Fibroblast of gingiva (primary cell): ENCODE measurements at places on chromosomes 2 and 18.

GRCh38 chr2:170486730-170487129 lies 228.4 kb upstream of the SP5 start:
- DNase-seq, result no peak

DNA sequence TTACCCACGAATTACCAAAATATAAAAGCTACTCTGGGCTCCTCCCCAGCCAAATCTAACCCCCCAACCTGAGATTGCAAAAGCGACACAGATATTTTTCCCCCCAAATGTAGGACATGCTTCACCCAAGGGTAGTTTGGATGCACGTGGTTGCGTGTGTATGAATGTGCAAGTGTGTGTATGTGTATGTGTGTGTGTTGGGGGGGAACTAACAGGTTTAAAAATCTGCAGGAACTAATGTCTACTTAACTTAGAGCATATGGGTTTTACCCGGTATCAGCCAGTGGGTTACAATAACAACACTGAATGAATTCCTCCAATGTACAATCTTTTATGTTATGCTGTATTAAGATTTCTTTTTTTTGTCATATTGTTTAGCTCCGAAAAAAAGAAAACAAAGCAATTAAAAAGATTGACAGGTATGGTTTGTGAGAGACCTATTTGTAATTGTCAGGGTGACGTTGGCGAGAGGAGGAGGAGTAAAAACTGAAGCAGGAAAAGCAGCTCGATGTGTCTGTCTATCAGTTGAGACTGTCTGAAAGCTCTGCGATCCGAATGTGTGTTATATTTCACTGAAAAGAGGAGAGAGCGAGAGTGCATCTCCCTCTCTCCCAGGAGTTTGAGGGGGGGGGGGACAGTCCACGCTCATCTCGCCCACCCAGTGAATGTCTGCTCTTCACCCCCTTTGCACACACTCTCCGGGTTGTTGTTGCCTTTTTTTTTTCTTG lies at the start of gene TSHZ1:
TSHZ1 (plus strand) TSS at position 524 of the 728 bp plus-strand sequence. CDS start 1,080 bp downstream, outside the sequence.
- DNase-seq, result peak; percentile 86

- no peak for DNase-seq
These were observed 4.9 kb downstream of the LRRTM1 start for GRCh38 chr2:80299661-80300060.

DNA sequence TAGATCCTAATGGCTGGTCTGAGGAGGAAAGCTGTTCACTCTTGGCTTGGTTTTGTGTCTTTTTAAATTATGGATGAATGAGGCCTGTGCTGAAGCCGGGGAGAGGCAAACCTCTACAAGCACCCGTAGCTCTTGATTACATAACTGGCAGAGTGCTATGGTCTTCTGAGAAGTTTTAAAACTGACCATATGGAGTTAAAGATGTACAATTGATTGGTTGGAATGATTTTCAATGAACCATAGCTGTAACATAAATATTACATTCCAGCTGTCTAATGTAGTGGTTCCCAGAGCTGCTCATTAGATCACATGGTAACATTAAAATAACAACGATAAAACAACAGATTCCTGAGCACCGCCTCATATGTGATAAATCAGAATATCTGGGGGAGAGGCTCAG lies 71.1 kb upstream of the MAP4K3 start:
- peak; percentile 69 for DNase-seq

DNA sequence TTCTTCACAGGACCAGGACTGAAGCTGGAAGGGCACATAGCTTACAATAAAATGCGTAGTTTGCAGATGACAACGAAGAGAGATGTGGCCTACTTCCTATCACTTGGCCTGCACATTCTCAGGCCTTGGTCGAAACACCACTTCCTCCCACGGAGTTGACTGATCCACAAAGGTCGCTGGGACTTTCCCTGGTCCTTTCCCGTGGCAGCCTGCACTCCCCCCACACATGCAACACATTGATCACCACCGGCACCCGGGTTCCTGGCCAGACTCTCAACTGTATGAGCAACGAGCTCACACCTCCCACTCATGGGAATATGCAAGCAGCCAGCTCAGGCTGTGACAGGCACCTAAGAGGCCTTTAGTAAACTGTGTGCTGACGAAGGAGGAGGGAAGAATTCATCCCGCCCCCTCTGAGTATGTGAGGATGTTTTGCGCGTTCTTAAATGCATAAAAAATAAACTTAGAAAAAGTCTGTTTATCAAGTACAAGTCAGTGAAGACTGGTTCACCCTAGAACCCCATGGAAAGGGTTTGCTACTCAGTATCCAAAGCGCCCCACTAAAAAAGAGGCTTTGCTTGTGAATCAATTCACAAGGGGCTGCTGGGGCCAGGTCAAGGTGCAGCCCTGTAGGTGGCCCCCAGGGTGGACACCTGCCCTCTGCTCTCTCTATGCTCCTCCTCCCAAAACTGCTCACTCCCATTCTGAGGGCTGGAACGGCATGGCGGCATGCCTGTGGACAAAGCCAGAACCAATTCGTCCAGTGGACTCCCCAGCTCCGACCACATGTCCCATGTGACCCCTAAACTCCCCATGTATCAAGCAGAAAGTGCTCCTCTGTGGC lies 154.3 kb downstream of the EIPR1 start:
- no peak for DNase-seq

DNA sequence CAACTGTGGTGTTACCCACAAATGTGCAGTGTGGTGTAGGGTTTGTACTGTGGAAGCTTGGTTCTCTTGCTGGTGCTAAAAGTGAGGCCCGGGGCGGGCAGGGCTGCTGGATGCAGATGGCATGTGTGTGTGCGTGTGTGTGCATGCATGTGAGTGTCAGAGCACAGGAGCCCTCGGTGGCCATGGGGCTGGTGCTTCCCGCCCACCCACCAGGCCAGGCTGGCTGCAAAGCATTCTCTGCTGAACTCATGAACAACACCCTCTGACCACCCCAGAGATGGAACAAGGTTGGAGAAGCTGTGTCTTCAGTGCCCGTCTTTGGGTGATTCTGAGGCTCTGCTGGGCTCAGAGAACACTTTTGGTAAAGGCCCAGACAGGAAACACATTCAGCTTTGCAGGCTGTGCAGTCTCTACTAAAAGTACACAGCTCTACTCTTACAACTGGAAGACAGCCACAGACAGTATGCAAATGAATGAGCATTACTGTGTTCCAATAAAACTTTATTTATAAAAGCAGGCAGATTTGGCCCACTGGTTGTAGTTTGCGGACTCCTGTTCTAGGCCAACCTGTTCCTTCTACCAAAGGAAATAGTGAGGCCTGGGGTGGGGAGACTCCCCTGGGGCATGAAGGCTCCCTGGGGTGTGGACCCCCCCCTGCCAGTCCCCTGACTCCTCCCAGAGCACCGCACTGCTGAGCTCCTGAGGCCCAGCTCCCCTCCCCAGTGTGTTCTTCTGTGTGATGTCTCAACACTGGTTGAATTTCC lies 225.3 kb upstream of the HDAC4 start:
- DNase-seq, result no peak

DNA sequence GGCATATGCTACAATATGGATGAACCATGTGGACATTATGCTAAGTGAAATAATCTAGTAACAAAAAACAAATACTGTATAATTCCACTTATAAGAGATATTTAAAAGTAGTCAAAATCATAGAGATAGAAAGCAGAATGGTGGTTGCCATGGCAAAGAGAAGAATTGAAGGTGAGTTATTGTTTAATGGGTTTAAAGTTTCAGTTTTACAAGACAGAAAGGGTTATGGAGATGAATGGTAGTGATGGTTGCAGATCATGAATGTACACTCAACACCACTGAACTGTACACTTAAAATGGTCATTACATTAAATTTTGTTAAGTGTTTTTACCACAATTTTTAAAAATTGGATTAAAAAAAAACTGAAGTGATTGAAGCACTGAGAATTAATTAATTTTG lies 298.2 kb upstream of the ZC3H15 start:
- no peak for DNase-seq

GRCh38 chr2:63056107-63057050 lies 5.7 kb downstream of the OTX1 start:
- no peak for DNase-seq

DNA sequence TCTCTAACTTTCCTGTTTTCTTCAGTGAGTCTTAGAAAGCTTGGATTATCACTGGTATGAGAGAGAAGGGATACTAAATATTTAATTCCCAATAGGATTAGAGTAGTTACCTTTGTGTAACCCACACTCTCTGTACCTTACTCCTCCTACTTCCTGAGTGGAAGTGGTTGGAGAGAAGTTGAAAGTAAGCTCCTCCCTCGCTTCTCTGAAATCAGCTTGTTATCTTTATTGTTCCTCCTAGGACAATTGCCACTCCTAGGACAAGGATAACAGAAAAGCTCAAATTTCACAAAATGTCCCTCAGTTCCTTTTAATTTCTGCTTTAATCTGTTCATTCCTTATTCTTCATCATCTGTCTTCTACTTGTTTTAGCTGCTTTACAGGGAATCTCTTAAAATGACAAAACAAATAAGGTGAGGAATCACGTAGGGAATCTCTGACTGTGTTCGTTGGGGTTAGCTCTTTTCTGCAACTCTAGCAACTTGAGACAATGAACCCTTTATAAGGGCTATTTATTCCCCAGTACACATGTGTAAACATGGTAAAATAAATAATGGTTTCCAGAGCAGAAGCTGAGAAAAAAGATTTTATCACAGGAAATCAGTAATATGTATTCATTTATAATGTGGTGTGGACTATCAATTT lies 8.6 kb downstream of the ITPRID2 start:
- DNase-seq, result no peak

GRCh38 chr18:2978208-2978607 lies 34.7 kb downstream of the LPIN2 start:
- DNase-seq, result no peak

GRCh38 chr2:29782549-29783458 lies 138.6 kb downstream of the ALK start:
- DNase-seq, result no peak
